ENCODE measurements at places on chromosomes 13 and 19.

- no peak overlapping the region for H3K27ac ChIP-seq
- H3K4me3 ChIP-seq, result no peak overlapping the region
- DNase-seq, result no peak
- no peaks in the 10 kb centered on the region for H3K36me3 ChIP-seq
Observed at GRCh38 chr19:55432241-55432959, 10.7 kb downstream of the SHISA7 start.

- no peak for DNase-seq
- H3K27me3 ChIP-seq, result no peaks in the 10 kb centered on the region
- H3K4me3 ChIP-seq, result peak overlapping the region; percentile 100
Observed at GRCh38 chr19:46603752-46604231, 2.7 kb downstream of the CALM3 start.

GRCh38 chr19:46081928-46082727 lies 41.3 kb upstream of the IGFL4 start:
- no peak overlapping the region for H3K27ac ChIP-seq
- peaks cover 29% of the 10 kb centered on the region for H3K36me3 ChIP-seq
- H3K4me3 ChIP-seq, result no peak overlapping the region
- peaks cover 53% of the 10 kb centered on the region for H3K27me3 ChIP-seq

- H3K4me3 ChIP-seq, result no peak overlapping the region
- H3K27me3 ChIP-seq, result peaks cover 34% of the 10 kb centered on the region
- no peak overlapping the region for H3K27ac ChIP-seq
Observed at GRCh38 chr13:33112766-33113165, 96.5 kb downstream of the KL start.

DNA sequence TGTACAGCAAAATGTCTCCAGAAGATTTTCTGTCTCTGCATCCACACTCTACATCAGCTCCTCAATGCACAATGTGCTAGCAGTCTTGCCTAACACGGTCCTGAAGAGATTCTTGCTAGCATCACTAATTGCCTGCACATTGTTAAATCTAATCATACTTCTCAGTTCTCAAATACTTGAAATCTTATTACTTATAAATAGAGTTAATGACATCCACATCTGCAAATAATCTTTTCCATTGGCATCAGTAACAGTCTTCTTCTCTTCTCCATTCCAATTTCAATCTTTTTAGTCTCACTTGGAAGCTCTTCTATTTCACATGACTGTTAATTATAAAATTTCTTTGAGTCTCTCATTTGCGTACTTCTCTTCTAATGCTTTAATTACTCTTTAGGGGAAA lies 630.5 kb upstream of the SLITRK6 start:
- no peaks in the 10 kb centered on the region for H3K4me1 ChIP-seq
- DNase-seq, result no peak
- no peak overlapping the region for H3K27ac ChIP-seq
- H3K4me3 ChIP-seq, result no peak overlapping the region
- no peaks in the 10 kb centered on the region for H3K27me3 ChIP-seq
- no peaks in the 10 kb centered on the region for H3K36me3 ChIP-seq

DNA sequence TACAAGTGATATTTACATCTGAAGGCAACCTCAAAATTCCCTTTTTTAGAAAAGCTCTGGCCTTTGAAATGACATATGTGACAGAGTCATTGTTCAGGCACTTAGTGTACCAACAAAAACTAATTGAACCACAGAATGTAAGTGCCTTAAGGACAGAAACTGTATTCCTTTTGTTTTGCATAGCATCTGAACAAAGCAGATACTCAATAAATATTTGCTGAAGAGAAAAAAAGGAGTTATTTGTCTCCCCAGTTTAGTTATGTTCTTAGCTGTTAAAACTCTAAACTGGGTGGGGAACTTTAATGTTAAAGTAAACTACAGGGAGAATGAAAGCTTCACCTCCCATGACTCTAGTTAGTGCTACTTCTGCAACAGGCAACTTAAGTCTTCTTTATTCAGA lies 56.8 kb upstream of the KLF5 start:
- H3K36me3 ChIP-seq, result peaks cover 7% of the 10 kb centered on the region
- H3K27me3 ChIP-seq, result no peaks in the 10 kb centered on the region
- H3K27ac ChIP-seq, result no peak overlapping the region
- peaks cover 8% of the 10 kb centered on the region for H3K4me1 ChIP-seq

DNA sequence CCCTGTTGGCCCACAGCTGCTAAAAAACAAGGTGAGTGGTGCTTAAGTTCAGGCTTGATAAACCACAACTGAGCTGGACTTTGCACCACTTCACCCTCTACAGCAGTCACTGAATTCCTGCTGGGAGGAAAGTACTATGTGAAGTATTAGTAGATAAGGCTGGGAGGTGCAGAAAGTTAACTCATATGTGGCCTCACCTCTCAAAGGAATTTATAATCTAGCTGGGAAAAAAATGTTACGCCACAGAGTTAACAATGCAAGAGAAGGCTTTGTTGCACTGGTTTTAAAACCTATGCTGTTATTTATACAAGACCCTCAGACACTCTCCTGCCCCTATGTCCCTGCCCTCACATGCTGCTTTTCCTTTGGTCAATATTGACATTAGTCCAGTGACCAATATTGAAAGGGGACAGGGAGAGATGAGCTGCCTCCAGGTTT lies 60.9 kb downstream of the LIG4 start:
- H3K36me3 ChIP-seq, result peaks cover 9% of the 10 kb centered on the region
- H3K27me3 ChIP-seq, result peaks cover 29% of the 10 kb centered on the region
